ENCODE measurements at places on chromosomes 7 and 10.

DNA sequence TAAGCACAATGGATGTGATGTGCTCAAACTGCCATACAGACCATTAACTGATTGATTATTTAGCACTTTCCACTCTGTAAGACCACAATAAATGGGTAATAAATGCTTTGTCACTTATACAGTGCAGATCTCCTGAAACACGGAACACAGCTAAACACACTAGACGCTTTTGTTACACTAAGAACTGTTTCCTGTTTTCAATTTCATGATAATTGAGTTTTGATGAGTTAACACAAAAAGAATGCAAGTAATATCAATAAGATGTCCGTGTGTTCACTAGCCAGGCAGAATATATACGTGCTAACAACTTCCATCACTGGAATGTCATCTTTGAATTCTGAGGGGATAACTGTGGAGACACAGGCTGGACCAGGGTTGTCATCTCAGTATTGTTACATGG lies 178.8 kb downstream of the SKAP2 start:
- no peak for DNase-seq

DNA sequence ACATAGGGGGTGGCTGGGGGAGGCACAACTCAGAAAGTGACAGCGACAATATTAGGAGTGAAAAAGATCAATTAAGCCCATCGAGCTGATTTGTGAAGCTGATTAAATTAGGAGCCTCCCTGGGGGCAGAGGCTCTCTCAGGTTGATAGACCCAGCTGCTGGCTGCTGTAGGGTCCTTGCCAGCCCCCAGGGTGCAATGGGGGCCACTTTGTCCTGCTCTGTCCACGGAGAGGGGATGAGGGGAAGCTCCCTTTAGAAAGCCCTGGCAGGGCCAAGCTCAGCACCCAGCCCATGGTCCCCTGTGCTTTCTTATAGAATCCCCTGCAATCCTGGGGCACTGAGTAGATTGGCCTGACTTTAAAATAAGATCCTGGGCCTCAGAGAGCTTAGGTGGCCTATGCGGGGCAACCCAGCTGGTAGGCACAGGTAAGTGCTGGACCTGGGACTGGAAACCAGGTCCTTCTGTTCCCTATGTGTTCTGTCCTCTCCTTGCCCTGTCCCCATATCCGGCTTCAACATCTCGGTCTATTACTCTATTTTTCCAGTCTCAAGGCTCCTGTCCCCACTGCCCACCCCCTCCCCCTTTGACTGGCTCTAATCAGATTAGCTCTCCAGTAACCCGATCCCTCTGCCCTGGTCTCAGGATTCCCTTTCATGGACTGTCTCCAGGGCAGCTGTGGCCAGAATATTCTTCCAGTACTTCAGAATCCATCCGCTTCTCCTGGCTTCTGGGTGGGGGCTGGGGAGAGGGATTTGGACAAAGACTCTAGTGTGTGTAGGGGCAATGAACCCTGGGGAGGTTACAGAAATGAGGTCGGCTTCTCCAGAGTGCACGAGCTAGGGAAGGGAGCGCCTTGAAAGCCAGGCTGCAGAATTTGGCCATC lies 259.6 kb downstream of the RPS24 start:
- peak; percentile 86 for DNase-seq

- DNase-seq = no peak
These were observed 176.2 kb upstream of the ITGB1 start for GRCh38 chr10:33134011-33134751.

- DNase-seq = no peak
These were observed 642.0 kb upstream of the PFKP start for GRCh38 chr10:2425320-2425719.

DNA sequence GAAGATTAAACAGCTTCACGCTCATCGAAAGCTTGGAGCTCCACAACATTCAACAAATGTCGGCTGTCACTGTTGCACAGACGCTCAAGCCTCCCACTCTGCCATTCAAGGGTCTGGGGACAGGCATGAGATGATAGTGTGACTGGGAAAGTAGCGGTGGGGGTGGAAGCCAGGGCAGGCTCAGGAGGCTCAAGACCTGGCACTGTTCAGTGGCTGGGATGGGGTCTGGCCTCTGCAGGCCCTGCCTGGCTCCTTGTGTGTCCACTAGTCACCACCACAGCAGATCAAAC lies 13.5 kb upstream of the GTPBP4 start:
- DNase-seq = no peak

- DNase-seq = no peak
These were observed 153.4 kb downstream of the CAMK1D start for GRCh38 chr10:12502526-12503274.

- no peak for DNase-seq
These were observed 282.3 kb downstream of the TWIST1 start for GRCh38 chr7:18835001-18835690.
